ENCODE measurements at places on chromosomes 3 and 15. TPM values are rescaled to one million over a fixed set of nuclear protein-coding genes. Genes with fewer than 3 reads are reported as not detected.

Gene FAM3D
- total RNA-seq = not detected

Gene CD86
- 0.25 TPM for total RNA-seq

Gene ACKR4
- 0.09 TPM for total RNA-seq

Gene PROS1
- total RNA-seq = 0.47 TPM

Gene SPTBN5
- 0.51 TPM for total RNA-seq

Gene CAPN3
- 2.7 TPM for total RNA-seq

Gene DOCK3
- total RNA-seq = 2.6 TPM

Gene PLA2G4F
- not detected for total RNA-seq

Gene CCDC39
- total RNA-seq = not detected

Gene RLBP1
- not detected for total RNA-seq

Gene SGO1
- 39.2 TPM for total RNA-seq

Gene CYB561D2
- total RNA-seq = 10.3 TPM

Gene GCSAM
- total RNA-seq = 12.1 TPM

Gene NOX5
- not detected for total RNA-seq

Gene FEZF2
- not detected for total RNA-seq

Gene ITGA11
- 2.9 TPM for total RNA-seq

Gene FOXL2
- not detected for total RNA-seq

Gene MORC1
- not detected for total RNA-seq

Gene PRR23A
- total RNA-seq = not detected

Gene KCNMB3
- total RNA-seq = 0.33 TPM

Gene SLC28A2
- not detected for total RNA-seq

Gene MKRN2OS
- total RNA-seq = not detected

Gene CASR
- 0.05 TPM for total RNA-seq

Gene SLC24A5
- total RNA-seq = not detected

Gene RBP2
- not detected for total RNA-seq

Gene ZIC1
- not detected for total RNA-seq

Gene LRRC31
- not detected for total RNA-seq

Gene SEMA7A
- 57.7 TPM for total RNA-seq

Gene UNC45A
- total RNA-seq = 65.6 TPM

Gene ECE2
- total RNA-seq = not detected

Gene IGSF11
- total RNA-seq = 0.09 TPM

Gene NR2E3
- total RNA-seq = not detected

Gene STRIT1
- not detected for total RNA-seq

Gene ITGB5
- total RNA-seq = 0.57 TPM

Gene INSYN1
- total RNA-seq = not detected

Gene AADACL2
- not detected for total RNA-seq

Gene XIRP1
- 1.4 TPM for total RNA-seq

Gene RYK
- 24.0 TPM for total RNA-seq

Gene ALDH1A2
- not detected for total RNA-seq

All from activated CD4-positive, alpha-beta T cell treated with anti-CD3 and anti-CD28 coated beads for 36 hours (primary cell).